ENCODE measurements at places on chromosomes 5 and 9. TPM values are rescaled to one million over a fixed set of nuclear protein-coding genes. Genes with fewer than 3 reads are reported as not detected.

DNA sequence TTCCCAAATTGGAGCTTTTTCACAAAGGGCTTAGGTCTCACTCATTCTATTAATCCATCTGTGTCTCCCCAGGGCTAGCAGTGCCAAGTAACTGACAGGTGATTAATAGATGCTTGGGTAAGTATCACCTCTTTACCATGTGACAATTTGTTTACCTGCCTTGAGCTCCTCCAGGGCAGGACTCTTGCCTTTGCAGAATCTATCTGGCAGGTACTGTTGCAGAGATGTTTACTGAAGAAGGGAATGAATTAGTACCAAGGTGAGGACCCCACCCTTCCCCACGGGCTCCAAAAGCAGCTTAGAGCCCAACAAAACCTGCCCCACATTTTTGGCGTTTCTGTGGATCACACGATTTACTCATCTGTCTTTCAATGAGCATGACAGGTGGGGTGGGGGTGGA lies 698 bp upstream of the TGFBI start:
- H3K4me3 ChIP-seq: no peak overlapping the region
- no peaks in the 10 kb centered on the region for H3K27me3 ChIP-seq
- peaks cover 43% of the 10 kb centered on the region for H3K4me1 ChIP-seq

DNA sequence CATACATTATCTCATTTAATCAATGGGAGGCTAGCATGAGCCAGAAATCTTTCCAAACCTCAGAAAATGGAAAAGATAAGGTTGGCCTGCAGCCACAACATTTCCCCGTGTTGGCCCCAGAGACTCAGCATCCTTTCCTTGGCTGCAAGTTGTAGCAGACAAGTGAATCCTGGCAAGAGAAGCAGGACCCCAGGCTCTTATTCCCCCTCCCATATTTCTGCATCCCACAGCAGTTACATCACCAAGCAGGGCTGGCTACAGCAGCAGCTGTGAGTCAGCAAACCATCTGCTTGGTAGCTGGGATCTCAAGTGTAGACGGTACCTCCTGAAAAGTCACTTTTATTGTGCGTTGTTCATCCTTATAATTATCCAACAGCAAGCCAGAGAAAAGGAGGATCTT lies 212.4 kb downstream of the GNA14 start:
- H3K4me1 ChIP-seq: peaks cover 48% of the 10 kb centered on the region
- no peaks in the 10 kb centered on the region for H3K36me3 ChIP-seq
- no peak overlapping the region for H3K27ac ChIP-seq
- H3K4me3 ChIP-seq: no peak overlapping the region
- no peak for DNase-seq

DNA sequence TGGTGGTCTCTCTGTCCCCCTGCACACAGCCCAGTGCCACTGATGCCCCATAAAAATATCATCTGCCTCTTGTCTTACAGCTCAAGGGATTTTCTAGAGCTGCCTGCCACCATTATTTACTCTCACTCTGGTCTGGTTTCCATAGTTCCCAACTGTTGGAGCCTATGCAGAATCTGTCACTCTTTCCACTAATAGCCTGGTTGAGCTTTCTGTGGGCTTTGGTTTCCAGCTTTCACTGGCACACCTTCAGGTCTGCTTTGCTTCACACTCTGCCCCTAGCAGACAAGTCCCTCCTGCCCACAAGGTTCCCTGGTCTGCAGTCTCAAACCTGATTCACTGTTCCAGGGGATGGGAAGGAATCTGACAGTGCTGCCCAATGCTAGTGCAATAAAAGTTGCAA lies 103.0 kb upstream of the FTMT start:
- no peaks in the 10 kb centered on the region for H3K4me1 ChIP-seq
- DNase-seq: no peak
- no peaks in the 10 kb centered on the region for H3K27me3 ChIP-seq
- H3K36me3 ChIP-seq: no peaks in the 10 kb centered on the region
- H3K27ac ChIP-seq: no peak overlapping the region

- H3K27ac ChIP-seq: no peak overlapping the region
- H3K4me3 ChIP-seq: no peak overlapping the region
- no peaks in the 10 kb centered on the region for H3K36me3 ChIP-seq
- DNase-seq: no peak
- H3K27me3 ChIP-seq: peaks cover 7% of the 10 kb centered on the region
- no peaks in the 10 kb centered on the region for H3K4me1 ChIP-seq
Observed at GRCh38 chr5:60436518-60436917, 263.4 kb downstream of the DEPDC1B start.

DNA sequence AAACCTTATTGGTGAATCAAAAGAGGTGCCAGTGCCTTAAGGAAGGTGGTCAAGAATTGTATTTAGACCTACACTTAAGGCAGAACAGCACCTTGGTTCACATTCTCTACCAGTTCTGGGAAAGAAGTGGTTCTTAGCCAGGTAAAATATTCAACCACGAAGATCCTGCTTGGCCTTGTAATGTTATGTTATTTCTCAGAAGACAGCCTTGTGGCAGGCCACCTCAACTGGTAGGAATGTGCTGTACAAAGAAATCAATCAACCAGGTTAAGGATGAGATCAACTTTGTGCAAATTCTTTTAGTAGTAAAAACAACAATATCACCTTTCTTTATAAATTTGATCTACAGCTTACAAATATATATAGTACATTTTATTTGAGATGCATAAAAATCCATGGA lies 246.8 kb downstream of the ARRDC3 start:
- H3K36me3 ChIP-seq: no peaks in the 10 kb centered on the region
- peaks cover 4% of the 10 kb centered on the region for H3K4me1 ChIP-seq
- H3K27ac ChIP-seq: no peak overlapping the region

GRCh38 chr5:166708291-166708690 lies 1583.2 kb upstream of the WWC1 start:
- H3K4me3 ChIP-seq: no peak overlapping the region
- H3K36me3 ChIP-seq: no peaks in the 10 kb centered on the region
- peaks cover 6% of the 10 kb centered on the region for H3K27me3 ChIP-seq
- no peak overlapping the region for H3K27ac ChIP-seq
- DNase-seq: no peak

The NSD1 gene
- total RNA-seq: 76.6 TPM

The CDX1 gene
- total RNA-seq: not detected

The ALDOB gene
- total RNA-seq: not detected

The TMC1 gene
- total RNA-seq: 0.75 TPM
